Smooth muscle cell of bladder (primary cell): ENCODE measurements at places on chromosomes 16 and 17. TPM values are rescaled to one million over a fixed set of nuclear protein-coding genes. Genes with fewer than 3 reads are reported as not detected.

The CD19 gene
- total RNA-seq: not detected in 2 replicates

The COA3 gene
- 67.3 and 76.7 TPM in 2 replicates for total RNA-seq

The ELOB gene
- 507 and 710 TPM in 2 replicates for total RNA-seq

The CIAO2B gene
- total RNA-seq: 180 and 234 TPM in 2 replicates

The PRSS21 gene
- 0.55 TPM in 1 of 2 replicates, not detected in the other for total RNA-seq

The RAB26 gene
- 0.71 and 1.6 TPM in 2 replicates for total RNA-seq
